ENCODE measurements at places on chromosomes 16 and 17. TPM values are rescaled to one million over a fixed set of nuclear protein-coding genes. Genes with fewer than 3 reads are reported as not detected.

DNA sequence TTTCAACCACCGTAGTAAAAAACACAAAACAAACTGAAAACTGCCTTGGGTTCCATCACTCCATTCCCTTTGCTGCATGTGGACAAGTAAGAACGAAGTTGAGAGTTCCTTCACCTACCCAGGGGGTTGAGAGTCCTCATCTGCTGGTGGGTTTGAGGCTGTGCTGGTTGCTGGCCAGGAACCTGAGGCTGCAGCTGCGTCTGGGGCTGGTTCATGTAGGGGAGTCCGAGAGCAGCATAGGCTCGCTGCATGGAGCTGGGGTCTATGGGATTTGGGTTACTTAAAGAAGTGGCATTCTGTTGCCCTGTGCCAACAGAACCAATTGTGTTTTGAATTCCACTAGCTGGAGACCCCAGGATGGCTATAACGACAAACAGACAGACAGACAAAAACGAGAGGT, 65.2 kb upstream of the TRAP1 start:
- DNase-seq: no peak

GRCh38 chr16:61432421-61432820, 603.8 kb downstream of the CDH8 start:
- no peak for DNase-seq

The IGF2BP1 gene
- polyA plus RNA-seq: 6.6 TPM

The SLC6A2 gene
- polyA plus RNA-seq: 0.23 TPM

GRCh38 chr16:54280751-54281150, 5.8 kb downstream of the IRX3 start:
- DNase-seq: no peak

DNA sequence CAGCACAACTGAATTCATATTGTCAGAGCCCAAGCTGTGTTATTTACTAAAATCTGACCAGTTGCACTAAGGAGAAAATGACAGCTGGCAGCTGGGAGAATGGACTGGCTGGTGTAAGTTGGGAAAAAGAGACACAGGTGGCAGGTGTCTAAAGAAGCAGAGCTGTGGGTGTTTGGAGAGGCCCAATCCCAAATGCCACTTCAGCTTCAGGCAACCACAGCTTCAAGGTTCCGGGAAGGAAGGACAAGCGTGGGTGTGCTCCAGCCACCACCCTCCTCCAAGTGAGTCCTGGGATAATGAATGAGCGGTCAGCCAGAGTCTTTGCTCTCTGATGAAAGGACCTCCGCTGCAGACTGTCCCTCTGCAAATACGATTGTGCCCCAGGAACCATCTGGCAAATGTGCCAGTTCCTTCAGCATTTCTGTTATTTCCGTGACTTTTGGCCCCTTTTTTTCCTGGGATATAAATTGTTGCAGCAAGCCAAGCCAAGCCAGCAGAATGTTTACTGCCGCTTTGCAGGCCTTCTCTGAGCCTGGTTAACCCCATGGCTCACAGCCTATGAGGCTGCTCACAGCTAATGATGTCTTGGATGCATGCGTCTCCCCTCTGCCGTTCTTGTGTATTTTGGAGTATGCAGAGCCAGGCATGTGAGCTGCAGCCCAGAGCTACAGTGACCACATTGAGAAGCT, 9.5 kb upstream of the RHBDL3 start:
- DNase-seq: no peak

DNA sequence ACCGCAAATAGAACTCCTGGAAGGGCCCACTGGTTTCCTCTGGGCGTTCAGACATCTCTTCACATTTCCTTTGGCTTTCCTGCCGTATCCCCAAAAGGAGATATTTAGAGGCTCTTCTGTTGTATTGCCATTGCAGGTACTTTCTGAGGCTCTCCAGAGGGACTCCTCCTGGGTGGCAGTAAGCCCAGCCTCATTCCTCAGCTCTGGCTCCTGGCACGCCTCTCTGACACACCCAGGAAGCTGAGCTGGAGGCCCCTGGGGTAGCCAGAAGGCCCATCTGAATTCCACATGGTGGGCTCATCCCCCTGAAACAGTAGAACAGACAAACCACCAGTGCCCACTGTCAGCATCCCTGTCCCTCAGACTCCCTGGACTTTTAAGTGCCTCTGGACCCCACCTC, 206.7 kb downstream of the PARN start:
- DNase-seq: no peak

DNA sequence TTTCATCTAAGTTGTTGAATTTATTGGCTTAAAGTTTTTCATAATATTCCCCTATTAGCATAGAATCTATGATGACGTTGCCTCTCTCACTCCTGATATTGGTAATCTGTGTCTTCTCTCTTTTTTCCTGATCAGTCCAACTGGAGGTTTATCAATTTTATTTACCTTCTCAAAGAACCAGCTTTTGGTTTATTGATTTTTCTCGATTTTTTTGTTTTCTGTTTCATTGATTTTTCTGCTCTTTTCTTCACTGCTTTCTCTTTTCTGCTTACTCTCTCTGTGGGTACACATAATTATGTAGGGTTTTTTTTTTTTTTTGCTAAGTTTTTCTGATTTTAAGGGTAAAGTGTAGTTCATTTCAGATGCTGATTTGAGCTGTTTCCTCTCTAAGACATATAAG, 29.7 kb downstream of the MRTFB start:
- no peak for DNase-seq

- DNase-seq: no peak
These were observed 7.6 kb downstream of the HAGH start for GRCh38 chr16:1818873-1819525.

The SCN4A gene
- 0.17 TPM for polyA plus RNA-seq

DNA sequence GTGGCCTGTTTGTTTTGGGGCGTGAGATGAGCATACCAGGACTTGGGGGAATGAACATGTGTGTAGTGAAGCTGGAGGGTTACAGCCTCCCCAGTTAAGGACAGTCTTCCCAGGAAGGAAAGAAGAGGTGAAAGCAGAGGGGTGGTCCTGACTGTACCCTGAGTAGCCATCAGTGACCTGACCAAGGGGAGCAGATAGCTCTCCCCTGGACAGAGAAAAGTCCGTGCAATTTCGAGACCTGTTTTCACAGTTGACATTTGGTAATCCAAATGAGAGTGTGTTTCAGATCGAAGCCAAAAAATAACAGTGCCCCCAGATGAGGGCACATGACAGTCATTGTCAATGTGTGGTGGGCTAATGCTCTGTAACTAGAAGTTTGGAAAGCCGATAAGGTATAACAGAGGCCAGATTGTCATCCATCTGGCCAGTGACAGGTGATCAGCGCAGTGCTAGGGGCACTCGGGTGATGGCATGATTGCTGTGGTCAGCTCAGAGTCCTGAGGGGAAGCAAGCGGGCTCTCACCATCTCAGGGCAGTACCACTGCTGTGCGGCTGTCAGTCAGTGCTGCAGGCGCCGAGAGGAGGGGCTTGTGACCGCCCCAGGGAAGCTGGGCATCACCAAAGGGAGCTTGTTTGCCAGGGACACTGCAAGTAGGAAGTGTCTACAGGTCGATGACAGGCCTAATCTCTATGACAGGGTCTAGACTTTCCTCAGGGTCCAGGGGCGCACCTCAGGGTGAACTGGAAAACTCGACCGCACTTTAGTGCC, 1.1 kb upstream of the NME2 start:
- DNase-seq: no peak

DNA sequence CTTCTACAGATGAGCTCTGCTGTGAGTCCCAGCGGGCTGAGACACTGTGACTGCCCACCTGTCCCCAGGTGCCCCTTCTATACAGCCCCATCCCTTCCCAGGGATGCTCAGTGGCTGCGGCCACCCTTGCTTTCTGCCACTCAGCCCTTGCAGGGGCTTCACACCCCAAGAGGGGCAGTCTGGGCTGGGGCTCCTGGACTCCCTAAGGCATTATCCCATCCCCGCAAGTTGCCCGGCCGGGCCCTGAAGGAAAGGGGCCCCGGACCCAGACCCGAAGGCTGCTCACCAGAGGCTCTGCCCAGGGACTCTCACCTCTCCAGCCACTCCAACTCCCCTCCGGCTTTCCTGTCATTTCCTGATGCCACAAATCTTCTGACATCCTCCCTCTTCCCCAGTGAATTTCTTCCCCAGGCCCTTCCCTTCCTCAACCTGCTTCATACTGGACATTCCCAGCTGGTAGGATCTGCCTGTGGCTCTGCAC, 88.5 kb upstream of the TOB1 start:
- DNase-seq: no peak

- no peak for DNase-seq
These were observed 1.2 kb downstream of the PCGF2 start for GRCh38 chr17:38746849-38747462.

The SMPD3 gene
- 39.0 TPM for polyA plus RNA-seq

The DBNDD1 gene
- polyA plus RNA-seq: 59.5 TPM

- DNase-seq: no peak
These were observed 4.1 kb downstream of the PLSCR3 start for GRCh38 chr17:7389924-7390910.

The MED13 gene
- polyA plus RNA-seq: 23.7 TPM

DNA sequence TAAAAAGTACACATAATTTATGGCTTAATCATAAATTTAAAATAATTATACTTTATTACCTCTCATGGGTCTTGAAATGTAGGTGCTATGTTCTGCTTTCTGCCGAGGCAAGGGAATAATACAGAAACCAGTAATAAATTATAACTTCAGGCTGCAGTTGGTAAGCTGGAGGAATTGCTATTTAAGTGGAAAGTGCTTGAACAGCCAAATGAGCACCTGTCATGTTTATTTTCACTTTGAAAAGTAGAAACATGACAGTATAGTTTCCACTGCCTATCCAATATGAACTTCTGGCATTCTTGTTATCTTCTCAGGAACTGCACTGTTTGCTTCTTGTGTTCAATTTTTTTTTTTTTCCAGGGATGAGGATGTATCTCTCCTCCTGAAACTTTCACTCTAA, 146.0 kb downstream of the FTO start:
- DNase-seq: no peak

GRCh38 chr17:69179227-69179952, 37.7 kb upstream of the ABCA6 start:
- DNase-seq: no peak

DNA sequence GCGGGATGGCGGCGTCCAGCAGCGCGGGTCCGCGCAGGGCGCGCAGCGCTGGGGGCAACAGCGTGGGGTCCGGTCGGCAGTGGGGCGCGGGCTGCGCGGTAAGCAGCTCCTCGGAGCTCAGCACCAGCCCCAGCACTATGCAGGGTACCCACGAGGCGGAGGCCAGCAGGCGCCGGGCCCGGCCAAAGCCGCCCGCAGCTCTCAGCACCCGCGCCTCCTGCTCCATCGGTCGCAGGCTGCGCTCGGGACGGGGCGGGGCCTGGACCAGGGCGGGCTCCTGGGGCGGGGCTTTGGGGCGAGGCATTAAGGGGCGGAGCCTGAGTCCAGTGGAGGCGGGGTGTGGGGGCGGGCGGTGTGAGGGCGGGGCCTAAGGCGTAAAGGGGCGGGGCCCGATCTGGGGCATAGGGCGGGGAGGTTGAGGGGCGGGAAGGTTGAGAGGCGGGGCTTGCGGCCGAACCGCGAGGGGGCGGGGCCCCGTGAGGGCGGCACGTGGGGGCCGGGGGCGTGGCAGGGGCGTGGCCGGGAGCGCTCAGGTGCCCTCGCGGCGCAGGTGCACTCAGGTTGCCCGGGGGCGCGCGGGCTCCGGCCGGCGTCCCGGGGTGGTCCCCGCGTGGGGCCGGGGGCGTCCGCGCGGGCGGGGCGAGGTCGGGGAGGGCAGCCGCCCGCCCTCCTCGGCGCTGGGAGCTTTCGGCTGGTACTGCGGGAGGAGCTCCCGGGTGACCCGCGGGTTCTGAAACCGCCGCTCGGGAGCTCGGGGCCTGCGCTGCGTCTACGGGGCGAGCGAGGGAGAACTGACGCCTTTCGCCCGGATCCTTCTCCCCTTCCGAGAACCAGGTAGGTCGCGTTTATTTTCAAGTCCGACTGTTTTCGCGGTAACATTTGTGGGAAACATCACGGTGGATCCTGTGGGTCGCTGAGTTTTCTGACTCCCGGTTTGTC, 1.4 kb upstream of the SLC22A31 start:
- DNase-seq: peak; percentile 55

DNA sequence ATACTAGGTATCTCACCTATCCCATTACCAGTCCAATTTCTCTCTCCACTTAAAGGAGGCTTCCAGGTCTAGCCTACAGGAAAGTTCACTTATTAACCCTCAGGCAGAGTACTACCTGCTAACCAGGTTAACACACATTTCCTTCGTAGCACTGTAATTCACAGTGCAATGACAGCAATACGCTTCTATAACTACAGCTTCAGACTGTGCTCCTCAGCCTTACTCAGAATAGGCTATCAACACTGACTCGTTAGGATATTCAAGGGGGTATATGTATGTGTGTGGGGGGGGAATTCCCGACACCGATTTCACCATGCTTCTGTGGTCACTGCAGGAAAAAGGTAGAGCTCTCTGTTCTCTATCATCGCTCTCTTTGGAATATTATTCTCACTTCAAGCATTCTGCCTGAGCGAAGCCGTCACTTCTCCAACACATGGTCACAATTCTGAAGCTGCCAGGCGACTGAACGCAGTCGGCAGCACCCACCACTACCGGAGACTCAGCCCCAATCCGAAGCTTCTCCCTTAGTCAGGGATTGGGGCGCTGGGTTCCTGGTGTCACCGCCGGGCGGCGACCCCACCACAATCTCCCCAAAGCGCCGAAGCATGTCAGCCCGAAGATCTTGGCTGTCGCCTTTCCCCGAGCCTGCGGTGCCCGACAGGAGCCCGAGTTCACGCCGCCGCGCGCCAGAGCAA, 618 bp downstream of the GGA3 start:
- no peak for DNase-seq

DNA sequence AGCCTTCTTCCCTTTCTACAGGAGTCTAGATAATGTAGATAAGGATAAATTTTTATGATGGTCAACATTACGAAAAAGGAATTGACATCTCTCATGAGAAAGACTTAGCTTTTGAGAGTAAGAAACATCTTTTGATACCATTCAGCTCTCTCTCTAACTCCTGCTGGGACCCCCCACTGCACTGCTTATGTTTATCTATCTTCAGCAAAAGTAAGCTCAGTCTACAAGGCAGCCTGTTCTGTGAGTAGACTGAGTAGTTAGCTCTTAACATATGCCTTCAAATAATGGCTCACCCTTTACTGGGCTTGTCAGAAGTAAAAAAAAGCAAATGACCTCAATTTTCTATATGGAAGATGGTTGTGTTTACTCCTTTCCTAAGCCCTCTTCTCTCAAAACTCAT, 372.2 kb upstream of the CDH11 start:
- no peak for DNase-seq

DNA sequence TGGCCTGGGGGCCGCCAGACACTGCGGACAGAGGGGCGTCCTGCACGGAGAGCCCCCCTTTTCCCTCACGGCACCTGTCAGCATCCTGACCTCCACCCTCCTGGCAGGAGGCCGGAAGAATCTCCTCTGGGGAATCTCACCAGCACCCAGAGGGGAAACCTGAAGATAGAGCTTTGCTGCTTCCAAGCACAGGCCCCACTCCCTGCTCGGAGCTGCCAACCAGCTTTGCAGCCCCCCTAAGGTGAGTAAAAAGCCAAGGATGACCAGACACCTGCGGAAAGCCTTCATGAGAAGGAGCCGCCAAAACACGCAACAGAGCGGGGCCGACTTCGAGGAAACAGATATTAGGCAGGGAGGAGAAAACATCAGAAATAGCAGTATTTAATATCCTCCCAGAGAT, 3.4 kb upstream of the RBFOX3 start:
- DNase-seq: no peak
